Left lobe of liver (tissue), 2 donors: ENCODE measurements at places on chromosomes 3 and 15. TPM values are rescaled to one million over a fixed set of nuclear protein-coding genes. Genes with fewer than 3 reads are reported as not detected.

Gene CELSR3
- total RNA-seq, result 0.45 TPM

Gene FSIP1
- total RNA-seq, result not detected

DNA sequence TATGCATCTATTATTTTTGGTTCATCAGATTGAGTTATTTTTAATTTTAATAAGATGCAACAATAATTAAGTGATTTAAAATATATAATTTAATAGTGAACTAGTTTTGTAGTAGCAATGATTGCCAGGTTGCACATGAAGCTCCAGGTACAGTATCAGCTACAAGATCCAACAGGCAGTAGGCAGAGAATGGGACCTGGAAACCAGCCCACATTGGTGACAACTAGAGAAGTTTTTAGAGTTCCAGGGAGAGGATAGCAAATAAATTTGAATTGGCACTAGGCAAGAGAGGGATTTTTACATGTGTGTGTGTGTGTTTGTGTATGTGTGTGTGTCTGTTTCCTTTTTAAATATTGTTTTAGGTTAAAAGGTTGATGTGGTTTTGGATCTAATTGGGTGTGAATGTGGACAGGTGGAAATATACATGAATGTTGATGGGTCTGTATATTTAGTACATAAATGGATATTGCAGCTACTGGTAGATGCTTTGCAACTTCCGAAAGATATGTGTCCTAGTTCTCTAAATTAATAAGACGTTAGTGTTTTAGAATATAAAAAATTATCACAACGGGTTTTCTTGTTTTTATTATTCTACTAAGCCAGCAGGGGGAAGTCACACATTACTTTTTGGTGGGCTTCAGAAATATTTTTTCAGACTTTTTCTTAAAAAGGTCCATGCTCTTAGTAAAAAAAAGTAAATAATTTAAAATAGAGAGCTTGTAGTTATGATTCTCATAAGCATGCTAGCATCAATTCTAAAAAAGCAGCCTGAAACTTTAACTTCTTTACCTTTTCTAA is 110.1 kb upstream of the GBE1 start:
- DNase-seq, result peak; percentile 48

DNA sequence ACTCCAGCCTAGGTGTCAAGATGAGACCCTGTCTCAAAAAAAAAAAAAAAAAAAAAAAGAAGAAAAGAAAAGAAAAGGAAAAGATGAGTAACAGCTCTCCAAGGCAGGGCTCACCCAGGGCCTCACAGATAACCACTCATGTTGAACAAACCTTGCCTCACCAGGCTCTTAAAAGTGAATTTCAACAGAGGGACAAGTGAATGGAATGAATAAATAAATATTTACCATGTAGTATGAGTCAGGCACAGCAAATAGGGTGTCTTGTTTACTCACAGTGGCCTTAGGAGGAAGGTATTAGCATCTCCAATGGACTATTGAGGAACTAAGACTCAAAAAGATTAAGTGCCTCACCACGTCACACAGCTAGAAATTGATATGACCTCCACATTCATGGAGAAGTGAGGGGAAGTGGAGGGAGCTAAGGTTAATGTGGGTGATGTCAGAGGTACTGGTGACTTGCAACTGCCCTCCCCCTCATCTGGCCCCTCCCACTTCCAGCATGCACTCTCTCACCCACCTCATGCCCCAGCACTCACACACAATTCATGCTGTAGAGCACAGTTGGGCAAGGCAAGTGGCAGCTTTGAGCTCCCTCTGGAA is 255.5 kb downstream of the UACA start:
- DNase-seq, result no peak

- DNase-seq, result no peak
Observed at GRCh38 chr15:51759557-51760070, 8.2 kb downstream of the TMOD2 start.

DNA sequence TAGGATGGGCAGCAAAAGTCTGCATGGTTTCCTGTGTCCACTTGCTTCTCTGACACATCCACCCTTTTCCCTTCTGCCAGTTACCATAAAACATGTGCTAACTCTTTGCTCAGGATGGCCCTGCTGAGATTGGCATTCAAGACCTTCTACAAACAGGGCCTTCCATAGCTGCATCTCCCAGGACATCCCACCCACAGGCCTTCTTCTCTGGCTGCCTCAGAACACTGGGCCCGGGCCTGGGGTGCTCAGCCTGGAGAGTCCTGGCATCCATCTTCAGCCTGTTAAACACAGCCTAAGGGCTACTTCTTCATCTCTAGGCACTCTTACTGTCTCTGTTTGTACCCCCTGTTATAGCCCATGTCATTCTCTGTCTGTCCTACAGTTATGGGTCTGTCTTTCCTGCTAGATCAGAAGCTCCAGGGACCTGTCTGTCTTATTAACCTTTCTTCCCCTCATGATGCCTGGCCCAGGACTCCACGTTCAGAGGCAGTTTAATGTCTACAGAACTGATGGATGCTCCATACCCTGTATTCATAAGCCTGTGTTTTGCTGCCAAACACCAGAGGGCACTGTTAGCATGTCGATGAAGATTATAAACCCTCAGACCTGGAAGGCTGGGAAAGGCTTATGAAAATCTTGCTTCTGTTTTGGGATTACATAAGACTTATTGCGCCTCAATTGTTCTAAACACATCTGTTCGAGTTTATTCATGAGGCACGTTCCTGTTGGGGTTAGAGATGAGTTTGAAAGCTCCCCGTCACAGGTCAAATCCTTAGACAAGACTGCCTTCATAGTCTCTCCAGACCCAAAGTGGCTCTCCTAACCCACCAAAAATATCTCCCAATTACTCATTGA is 16.5 kb downstream of the SEMA3G start:
- DNase-seq, result no peak

DNA sequence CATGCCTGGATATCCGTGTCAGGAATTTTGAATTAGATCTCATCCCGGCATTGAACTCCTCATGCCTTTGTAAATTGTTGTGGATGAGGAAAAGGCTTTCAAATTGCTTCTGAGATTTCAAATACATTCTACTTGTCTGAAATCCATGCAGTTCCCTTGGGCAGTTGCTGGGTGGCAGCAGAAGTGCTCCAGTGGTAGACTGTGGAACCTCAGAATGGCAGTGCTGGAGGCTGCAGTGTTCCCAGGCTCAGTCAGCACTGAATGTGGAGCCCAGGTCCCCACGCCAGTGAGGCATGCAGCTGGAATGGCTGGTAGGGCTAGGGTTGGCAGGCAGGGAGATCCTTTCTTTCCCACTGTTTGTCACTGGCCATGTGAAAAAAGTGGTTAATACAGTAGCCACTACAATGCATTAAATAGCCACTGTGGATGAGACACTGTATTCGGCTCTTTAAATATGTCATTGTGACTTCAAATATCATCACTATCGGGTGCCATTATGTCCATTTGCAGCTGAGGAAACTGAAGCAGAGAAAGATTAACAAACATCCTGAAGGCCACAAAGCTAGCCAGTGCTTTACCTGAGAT is 98.6 kb downstream of the TPRG1 start:
- no peak for DNase-seq

DNA sequence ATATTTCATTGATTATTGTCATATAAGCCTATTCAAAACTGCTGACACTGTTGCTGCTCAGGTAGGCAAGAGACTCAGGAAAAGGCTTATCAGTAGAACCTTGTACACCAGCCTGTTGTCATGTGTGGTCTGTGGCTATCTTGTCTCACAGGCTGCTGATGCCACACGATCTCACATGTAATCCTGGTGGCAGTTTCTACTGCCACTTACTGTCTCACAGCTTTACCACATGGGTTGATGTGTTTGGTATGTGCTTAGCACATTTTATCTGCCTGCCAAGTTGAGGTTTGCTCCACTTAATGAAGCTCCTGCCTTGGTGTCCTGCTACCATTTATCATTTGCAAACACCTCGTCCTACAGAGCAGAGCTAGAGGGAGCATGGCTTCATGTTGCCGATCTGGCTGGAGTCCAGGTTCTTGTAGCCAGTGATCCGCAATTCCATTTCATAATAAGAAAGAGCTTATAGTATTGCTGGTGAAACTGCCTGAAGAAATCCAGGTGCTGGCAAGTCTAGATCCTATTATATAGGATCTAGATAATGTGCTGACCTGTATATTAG is 637.9 kb downstream of the NLGN1 start:
- DNase-seq, result no peak

DNA sequence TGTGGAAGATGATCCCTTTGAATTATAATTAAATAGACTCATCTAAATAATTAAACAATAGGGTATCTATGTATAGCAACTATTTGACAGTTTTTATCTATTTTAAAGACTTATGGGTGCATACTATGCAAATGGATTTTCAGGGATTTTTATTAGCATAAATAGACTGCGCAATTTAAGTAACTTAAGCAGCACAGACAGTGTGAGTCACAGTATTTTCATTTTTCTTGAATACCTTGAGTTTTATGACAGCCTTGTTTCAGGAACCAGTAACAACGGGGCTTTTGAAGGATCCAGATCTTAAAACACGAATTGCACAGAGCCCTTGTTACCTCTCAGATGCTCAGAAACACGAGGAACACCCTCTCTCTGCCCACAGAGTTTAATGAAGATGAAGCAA is 175.5 kb upstream of the CD96 start:
- DNase-seq, result no peak
